ENCODE measurements at places on chromosomes 5 and 9.

- DNase-seq, result peak; percentile 46
Observed at GRCh38 chr5:114325541-114325940, 36.3 kb upstream of the KCNN2 start.

DNA sequence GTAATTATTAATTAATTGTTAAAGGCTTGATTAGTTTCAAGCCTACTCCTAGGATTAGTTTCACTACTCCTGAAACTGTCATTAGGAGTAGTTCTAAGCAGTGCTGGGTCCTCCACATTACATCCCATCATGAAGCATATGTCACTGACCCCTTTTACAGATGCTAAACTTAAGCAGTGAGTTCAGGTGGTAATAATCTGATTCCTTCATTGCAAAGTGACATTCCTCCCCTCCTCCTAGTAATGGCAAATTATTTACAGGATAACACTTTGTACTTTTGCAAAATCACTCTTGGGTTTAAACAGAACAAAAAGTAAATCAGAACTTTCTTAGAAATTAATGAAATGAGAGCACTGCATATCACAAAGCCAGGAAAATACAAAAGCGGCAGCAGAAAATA, 52.4 kb downstream of the BAAT start:
- DNase-seq, result no peak

DNA sequence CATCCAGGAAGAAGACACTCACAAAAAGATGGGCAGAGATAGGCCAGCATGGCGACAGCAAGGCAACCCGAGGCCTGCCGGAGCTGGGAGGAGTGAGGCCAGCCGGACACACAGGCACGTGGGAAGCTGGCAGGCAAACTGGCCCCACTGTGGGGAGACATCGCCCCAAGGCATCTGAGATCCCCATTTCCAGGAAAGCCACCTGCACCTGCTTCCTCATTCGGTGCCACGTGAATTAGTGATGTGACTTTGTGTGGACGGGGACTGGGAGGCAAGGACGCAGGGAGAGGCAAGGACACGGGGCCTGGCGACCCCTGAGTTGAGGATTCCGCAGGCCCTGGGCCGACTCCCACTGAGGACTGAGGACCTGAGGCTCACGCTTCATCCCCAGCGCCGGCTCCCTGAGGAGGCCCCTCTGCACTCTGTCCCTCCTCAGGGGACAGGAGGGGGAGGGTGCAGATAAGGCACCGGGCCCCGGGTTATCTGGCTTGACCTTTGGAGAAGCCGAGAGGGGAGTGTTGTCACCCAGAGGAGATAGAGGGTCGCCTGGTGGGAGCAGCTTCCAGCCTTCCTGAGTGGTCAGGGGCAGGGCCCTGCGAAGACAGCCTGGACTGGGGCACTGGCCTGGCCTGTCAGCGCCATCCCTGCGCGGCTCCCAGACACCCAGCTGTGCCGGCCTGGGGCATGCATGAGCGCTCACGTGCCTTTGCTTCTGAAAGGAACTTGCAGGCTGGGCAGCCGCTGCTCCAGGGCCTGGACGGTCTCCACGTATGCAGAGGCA, 39.7 kb downstream of the NDUFS6 start:
- no peak for DNase-seq

DNA sequence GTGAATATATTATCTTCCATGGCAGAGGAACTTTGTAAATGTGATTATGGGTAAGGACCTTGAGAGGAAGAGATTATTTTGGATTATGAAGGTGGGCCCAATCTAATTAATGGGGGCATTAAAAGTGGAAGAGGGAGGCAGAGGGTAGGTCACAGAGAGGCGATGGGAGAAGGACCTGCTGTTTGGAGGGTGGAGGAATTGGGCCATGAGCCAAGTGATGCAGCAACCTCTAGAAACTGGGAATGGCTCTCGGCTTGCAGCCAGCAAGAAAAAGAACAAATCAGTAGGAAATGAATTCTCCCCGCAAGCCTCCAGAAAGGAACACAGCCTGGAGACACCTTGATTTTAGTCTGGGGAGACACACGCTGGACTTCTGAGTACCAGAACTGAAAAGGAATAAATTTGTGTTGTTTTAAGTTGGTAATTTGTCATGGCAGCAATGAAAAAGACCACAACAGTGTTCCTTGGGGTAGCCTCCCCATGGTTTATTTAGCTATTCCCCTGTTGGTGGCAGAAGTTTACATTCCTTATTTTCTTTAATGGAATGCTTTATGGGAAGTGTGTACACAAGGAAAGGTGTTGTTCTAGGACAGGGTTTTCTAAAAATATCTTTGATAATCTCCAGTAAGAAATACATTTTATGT, 103.6 kb downstream of the HSPA4 start:
- DNase-seq, result no peak

Measured in H4 (cell line).